ENCODE measurements at places on chromosomes 13 and 19. TPM values are rescaled to one million over a fixed set of nuclear protein-coding genes. Genes with fewer than 3 reads are reported as not detected.

DNA sequence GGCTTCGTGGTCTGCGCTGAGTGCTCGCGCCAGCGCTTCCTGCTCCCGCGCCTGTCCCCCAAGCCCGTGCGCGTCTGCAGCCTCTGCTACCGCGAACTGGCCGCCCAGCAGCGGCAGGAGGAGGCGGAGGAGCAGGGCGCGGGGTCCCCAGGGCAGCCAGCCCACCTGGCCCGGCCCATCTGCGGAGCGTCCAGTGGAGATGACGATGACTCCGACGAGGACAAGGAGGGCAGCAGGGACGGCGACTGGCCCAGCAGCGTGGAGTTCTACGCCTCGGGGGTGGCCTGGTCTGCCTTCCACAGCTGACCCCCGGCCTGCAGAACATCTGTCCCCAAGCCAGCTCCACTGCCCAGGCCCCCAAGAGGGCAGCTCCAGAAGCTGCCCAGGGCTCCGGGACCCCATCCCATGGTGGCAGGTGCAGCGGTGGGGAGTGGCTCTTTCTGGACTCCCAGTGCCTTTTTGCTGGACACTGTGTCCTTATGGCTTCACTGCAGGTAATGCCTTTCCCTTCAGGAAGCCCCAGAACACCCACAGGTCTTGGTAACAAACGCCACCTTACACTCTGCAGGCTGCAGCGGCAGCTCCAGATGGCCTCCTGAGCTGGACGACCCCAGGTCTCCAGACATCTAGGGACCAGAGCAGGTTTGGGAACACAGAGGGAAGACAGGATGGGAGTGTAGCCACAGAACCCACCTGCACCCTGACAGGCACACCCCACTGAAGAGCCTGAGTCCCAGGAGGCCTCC lies 9.3 kb downstream of the PLEKHF1 start:
- no peak for DNase-seq

DNA sequence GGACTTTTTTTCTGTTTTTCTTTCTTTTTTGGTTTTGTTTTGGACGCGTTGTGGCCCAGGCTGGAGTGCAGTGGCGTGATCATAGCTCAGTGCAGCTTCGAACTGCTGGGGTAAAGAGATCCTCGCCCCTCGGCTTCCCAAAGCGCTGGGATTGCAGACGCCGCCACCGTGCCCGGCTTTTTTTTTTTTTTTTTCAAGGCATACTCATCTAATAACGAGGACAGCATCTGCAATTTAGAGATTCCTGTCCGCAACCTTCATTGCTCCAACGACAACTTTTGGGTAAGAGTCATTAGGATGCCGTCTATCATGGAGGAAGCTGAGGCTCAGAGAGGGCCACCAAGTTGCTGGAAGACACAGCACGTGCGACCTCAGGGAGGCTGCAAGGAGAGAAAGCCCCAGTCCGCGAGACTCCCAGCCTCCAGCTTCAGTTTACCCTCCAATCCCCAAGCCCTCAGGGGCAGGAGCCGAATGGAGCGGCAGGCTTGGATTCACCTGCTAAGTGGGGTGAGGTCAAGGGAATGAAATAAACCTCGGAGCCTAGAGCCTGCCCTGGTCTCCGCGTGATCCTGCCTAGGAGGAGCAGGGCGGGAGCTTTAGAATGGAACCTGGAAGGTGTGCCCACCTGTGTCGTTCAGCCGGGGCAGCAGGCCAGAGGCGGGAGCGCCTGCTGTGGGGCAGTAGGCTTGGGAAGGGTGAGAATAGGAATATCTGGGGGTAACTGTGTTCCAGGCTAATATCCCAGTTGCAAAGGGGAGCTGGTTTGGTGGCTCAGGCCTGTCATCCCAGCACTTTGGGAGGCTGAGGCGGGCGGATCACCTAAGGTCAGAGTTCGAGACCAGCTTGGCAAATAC lies 676 bp upstream of the POLRMT start:
- DNase-seq, result no peak

DNA sequence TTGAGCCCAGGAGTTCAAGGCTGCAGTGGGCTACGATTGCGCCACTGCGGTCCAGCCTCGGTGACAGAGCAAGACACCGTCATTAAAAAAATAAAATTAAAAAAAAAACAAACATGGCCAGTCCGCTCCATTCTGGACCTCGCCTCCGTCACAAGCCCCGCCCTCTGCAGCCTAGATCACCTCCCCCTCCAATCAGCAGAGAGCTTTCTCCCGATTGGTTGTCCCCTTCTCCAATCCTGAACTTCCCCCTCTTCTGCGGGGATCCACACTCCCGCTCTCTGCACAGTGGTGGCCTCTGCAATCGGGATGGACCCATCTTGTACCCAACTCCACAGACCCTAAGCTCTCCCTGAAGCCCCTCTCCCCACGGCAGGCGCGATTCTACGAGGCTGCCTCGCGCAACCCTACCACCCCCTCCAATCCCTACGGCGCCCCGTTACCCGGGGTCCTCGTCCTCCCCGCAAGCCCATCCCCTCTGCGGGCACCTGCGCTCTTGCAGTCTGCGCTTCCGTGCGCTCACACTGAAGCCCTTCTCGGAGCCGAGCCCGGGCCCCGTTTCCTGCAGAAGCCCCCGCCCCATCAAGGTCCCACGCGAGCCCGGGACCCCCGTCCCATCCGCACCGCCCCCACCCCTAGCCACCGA lies 540 bp downstream of the TMEM160 start:
- DNase-seq, result peak; percentile 83

DNA sequence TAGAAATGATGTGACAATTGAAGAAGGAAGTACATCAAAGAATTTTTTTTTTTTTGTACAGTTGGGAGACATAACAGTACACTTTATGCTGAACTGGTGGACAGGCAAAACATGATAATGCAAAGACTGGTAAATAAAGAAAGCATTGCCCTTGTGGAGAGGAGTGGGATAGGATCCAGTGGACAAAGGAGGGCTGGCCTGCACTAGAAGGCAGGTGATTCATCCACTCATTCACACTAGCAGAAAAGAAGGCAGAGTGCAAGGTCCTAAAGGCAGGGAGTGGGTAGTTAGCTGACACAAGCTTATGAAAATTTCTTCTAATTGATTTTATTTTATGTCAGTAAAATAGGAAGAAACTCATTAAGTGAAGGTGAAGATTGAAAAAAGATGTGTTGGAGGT lies 17.6 kb upstream of the NALCN start:
- DNase-seq, result no peak

DNA sequence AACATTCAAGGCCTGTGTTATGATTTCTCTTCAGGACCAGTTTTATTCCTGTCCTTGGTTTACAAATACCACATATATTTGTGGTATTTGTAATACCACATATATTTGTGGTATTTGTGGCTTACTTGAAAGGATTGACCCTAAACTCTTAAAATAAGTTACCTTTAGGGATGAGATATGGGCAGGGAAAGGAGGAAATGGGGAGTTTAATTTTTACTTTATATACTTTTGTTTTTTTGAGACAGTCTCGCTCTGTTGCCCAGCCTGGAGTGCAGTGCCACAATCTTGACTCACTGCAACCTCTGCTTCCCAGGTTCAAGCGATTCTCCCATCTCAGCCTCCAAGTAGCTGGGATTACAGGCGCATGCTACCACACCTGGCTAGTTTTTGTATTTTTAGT lies 2.3 kb upstream of the TGDS start:
- DNase-seq, result no peak

- no peak for DNase-seq
Measured at GRCh38 chr13:110349239-110349638, 42.2 kb downstream of the COL4A2 start.

GRCh38 chr13:99792079-99792921 lies 179.3 kb downstream of the ZIC5 start:
- DNase-seq, result no peak

DNA sequence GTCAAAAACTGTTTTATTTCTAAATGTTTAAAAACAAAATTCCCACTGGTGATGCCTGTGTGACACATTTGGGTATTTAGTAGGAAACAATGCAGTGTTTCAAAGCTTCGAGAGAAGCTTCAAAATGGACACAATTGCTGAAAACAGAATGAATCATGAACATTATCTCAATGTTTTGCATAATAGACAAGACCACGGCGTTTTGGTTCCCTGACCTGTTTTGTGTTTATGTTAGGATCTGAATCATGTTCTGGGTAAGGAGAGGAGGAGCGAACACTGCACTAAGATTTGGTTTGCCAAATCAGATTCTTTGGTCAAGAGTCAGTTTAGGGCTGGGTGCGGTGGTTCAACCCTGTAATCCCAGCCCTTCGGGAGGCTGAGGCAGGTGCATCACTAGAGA lies 42.2 kb downstream of the IFT88 start:
- DNase-seq, result no peak

DNA sequence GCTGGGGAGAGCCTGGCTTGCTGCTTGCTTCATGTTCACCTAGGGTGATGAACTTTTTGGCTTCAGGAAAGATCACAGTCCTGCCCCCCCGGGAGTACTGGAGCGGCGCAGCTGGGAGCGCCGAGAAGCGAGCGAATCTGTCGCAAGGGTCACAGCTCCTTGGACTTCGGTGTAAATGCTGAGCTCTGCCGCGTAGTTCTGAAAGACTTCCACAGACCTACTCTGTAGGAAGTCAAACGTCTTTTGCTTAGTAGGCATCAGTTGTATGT lies 2.7 kb downstream of the ING1 start:
- peak; percentile 83 for DNase-seq

DNA sequence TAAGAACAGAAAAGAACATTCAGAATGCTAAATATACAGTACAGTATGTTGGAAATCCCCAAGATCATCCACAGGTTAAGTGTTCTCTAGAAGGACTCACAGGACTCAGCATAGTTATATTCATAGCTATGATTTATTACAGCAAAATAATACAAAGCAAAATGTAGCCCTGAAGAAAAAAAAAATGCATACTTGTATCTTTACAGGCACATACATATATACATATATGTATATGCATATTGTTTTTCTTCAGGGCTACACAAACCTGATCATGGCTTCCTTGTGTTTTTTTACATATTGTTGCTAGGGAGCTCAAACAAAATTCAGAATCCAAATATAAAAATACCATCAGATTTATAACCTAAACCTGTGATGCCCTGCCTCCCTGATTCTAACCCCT lies 78.5 kb downstream of the TUBA3C start:
- DNase-seq, result no peak

GRCh38 chr19:6056801-6057650 lies 53.3 kb downstream of the RFX2 start:
- DNase-seq, result peak; percentile 82

DNA sequence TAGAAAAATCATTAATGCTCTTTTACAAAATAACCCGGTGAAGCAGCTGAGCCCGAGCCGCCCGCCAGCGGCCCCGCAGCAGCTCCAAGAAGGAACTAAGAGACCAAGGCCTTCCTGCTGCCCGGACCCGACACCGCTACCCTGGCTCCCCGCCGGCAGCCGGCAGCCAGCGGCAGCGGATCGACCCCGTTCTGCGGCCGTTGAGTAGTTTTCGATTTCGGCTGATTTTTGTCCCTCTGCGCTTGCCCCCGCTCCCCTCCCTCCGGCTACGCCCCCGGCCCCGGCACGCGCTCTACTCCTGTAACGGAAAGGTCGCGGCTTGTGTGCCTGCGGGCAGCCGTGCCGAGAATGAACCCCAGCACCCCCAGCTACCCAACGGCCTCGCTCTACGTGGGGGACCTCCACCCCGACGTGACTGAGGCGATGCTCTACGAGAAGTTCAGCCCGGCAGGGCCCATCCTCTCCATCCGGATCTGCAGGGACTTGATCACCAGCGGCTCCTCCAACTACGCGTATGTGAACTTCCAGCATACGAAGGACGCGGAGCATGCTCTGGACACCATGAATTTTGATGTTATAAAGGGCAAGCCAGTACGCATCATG lies at the start of gene PABPC3:
TSS of gene PABPC3 (plus strand) at position 286 of the 603 bp plus-strand sequence. CDS start at position 349, 63 bp downstream.
- DNase-seq, result no peak

- DNase-seq, result peak; percentile 95
Measured at GRCh38 chr13:52454820-52455676, at the start of gene CKAP2. TSS of gene CKAP2 (plus strand) at chr13:52455478. CDS start at chr13:52455557, 79 bp downstream.

DNA sequence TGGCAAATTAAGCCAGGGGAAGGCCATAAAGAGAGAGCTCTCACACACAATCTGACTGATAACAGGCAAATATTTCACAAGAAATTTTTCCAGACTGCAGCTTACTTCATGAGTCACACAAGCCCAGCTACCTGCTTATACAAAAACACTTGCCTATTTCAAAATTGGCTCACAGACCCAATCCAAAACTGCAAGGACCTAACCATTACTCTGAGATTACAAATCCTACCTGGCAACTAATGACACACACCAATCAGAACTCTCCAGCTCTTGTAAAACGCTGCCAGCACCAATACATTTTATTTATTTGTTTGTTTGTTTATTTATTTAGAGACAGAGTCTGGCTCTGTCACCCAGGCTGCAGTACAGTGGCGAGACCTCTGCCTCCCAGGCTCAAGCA lies 18.1 kb upstream of the ZFP82 start:
- DNase-seq, result no peak

DNA sequence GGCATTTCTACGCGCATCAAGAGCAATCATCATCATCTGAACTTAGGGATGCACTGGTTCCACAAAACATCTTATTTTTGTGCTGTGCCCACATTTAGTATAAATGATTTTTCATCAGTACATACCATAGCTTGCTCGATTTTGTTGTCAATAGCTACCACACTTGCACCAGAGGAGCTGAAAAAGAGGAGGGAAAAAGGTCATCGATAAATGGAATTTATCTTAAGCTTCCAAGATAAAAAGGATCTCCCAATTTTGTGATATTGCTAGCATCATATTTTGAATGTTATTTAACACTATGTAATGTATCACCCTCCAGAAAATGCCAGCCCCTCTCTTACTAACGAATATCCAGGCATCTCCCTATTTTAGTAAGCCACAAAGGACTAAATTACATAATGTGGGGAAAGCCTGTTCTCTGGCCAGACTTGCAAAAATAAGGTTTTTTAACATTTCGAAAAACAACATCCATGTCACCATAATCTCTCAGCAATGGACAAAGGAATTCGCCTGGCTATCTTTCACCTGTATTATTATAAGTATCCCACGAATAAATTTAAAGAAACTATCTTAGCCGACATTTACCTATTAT lies 62.4 kb downstream of the SERP2 start:
- no peak for DNase-seq

- DNase-seq, result no peak
Measured at GRCh38 chr19:55935206-55935605, 3.1 kb upstream of the NLRP13 start.

GRCh38 chr13:58960888-58961287 lies 1202.8 kb downstream of the DIAPH3 start:
- DNase-seq, result no peak

DNA sequence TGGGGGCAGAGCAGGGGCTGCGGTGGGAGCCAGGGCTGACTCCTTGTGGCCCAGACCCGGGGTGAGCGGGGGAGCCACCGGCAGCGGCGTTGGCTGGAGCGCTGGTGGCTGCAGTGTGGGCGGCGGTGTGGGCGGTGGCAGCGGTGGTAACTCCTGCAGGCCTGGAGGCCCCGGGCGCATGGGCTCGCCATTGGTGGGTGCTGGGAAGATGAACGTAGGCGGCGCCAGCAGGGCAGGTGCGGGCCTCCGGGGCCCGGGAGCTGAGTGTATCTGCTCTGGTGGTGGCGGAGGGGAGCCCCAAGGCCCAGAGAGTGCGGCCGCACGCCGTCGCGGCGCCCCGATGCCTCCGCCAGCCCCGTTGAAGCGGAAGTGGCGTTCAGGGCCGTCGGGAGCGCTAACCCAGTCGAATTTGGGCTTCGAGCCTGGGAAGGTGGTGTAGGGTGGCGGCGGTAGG lies 2.0 kb downstream of the GGN start:
- DNase-seq, result peak; percentile 72

The DIAPH3 gene
- polyA plus RNA-seq, result 0.03 TPM

The TNFRSF19 gene
- polyA plus RNA-seq, result 0.55 TPM

Measured in psoas muscle (tissue), 8 donors.